ENCODE measurements at places on chromosomes 5 and 9. TPM values are rescaled to one million over a fixed set of nuclear protein-coding genes. Genes with fewer than 3 reads are reported as not detected.

The SEMA6A gene
- total RNA-seq = 0.54 TPM

The ARL10 gene
- total RNA-seq = 16.4 TPM

The OR1J2 gene
- not detected for total RNA-seq

The GMCL2 gene
- total RNA-seq = not detected

The N4BP3 gene
- 22.8 TPM for total RNA-seq

The GPBP1 gene
- 59.1 TPM for total RNA-seq

The MOB3B gene
- under 0.01 TPM for total RNA-seq

The C9orf50 gene
- total RNA-seq = 0.09 TPM

The PPP1R26 gene
- total RNA-seq = 14.8 TPM

The LARP1 gene
- 38.0 TPM for total RNA-seq

The PCDHGB3 gene
- total RNA-seq = 3.1 TPM

The IGIP gene
- 3.7 TPM for total RNA-seq

The RLN2 gene
- total RNA-seq = 0.28 TPM

The CYLC2 gene
- not detected for total RNA-seq

The CCDC192 gene
- not detected for total RNA-seq

The SLC23A1 gene
- not detected for total RNA-seq

The FKBP15 gene
- total RNA-seq = 19.1 TPM

The LECT2 gene
- total RNA-seq = not detected

The HNRNPK gene
- total RNA-seq = 548 TPM

The HTR4 gene
- total RNA-seq = not detected

The FOXD4L3 gene
- not detected for total RNA-seq

The FIBCD1 gene
- total RNA-seq = 0.19 TPM

The CCDC152 gene
- total RNA-seq = 0.56 TPM

The SIL1 gene
- total RNA-seq = 53.6 TPM

The SPATA31C1 gene
- total RNA-seq = not detected

The GFI1B gene
- total RNA-seq = not detected

The MARCHF11 gene
- total RNA-seq = not detected

The GBGT1 gene
- 11.2 TPM for total RNA-seq

The PCDHGB7 gene
- 5.8 TPM for total RNA-seq

The LRRC8A gene
- total RNA-seq = 120 TPM

The ERAP2 gene
- 7.6 TPM for total RNA-seq

The SMC5 gene
- total RNA-seq = 28.1 TPM

The ZFP2 gene
- total RNA-seq = 0.18 TPM

The NEUROG1 gene
- total RNA-seq = not detected

The SGCD gene
- not detected for total RNA-seq

The ENG gene
- total RNA-seq = 60.0 TPM

The TEX48 gene
- not detected for total RNA-seq

The PRDM9 gene
- not detected for total RNA-seq

The FOXI1 gene
- total RNA-seq = not detected

The SARDH gene
- total RNA-seq = 0.27 TPM

The SHB gene
- 28.9 TPM for total RNA-seq

The SLC6A19 gene
- total RNA-seq = not detected

The HAVCR2 gene
- not detected for total RNA-seq

The ZBTB43 gene
- total RNA-seq = 16.4 TPM

The PPP3R2 gene
- not detected for total RNA-seq

The PCDHGA6 gene
- total RNA-seq = 2.2 TPM

The TLE4 gene
- 13.1 TPM for total RNA-seq

The LCN1 gene
- 0.66 TPM for total RNA-seq

The ANKRD18A gene
- 0.75 TPM for total RNA-seq

The PCDHGB1 gene
- 0.99 TPM for total RNA-seq

The CCL27 gene
- total RNA-seq = not detected

The MUSK gene
- under 0.01 TPM for total RNA-seq

The F2R gene
- total RNA-seq = 113 TPM

The ARSI gene
- 0.09 TPM for total RNA-seq

The TMEM215 gene
- total RNA-seq = not detected

The COL15A1 gene
- not detected for total RNA-seq

The TMC1 gene
- total RNA-seq = 2.1 TPM

The BRINP1 gene
- under 0.01 TPM for total RNA-seq

The OR1Q1 gene
- total RNA-seq = not detected

The CLIC3 gene
- total RNA-seq = 0.90 TPM
